ENCODE measurements at places on chromosomes 5 and 9.

DNA sequence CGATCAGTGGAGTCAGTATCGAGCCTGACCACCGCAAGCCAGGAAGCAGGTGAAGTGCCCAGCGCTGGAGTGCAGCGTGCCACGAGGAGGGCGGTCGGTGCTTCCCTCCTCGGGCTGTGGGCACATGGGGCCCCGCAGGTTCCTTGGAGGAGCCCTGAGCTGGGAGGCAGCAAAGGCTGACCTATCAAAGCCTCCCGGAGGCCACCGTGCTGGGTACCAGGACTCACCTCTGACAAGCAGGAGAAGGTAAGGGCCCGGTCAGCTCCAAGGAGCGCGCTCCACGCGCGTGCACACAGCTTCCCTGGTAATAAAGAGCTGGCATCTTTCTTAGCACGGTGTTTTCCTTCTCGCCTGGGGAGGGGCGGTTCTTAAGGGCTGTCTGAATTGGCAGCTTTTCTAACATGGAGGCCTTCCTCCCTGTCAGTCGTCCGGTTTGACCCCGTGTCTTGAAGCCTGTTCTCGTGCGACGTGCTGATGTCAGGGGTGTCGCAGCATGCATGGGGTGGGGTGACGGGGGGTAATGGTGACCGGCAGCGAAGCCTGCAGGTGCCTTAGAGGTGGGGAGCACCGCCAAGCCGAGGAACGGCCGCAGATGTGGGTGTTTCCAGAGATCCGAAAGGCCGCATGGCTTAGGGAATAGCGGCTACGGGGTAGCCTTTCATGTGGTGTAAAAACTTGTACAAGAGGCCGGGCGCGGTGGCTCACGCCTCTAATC is 13.1 kb downstream of the PMPCA start:
- no peak for DNase-seq

DNA sequence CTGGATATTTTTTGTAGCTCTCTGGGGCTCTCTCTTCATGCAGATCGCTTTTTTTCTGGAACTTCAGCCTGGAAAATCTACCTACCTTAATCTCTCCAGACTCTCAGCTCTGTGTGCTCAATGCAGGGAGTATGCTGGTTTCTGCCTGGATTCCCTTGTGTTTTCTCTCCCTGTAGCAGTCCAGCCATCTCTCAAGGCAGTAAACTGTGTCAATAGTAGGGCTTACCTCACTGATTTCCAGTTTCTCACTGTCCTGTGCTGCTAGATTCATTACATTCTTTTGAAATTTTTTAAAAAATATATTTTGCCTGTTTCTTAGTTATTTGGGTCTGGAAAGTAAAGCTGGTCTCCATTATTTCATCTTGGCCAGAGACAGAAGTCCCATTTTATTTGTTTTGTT is 951.4 kb downstream of the NR2F1-AS1 start:
- DNase-seq: no peak

GRCh38 chr5:173886150-173886549 is 2.0 kb upstream of the CPEB4 start:
- no peak for DNase-seq

DNA sequence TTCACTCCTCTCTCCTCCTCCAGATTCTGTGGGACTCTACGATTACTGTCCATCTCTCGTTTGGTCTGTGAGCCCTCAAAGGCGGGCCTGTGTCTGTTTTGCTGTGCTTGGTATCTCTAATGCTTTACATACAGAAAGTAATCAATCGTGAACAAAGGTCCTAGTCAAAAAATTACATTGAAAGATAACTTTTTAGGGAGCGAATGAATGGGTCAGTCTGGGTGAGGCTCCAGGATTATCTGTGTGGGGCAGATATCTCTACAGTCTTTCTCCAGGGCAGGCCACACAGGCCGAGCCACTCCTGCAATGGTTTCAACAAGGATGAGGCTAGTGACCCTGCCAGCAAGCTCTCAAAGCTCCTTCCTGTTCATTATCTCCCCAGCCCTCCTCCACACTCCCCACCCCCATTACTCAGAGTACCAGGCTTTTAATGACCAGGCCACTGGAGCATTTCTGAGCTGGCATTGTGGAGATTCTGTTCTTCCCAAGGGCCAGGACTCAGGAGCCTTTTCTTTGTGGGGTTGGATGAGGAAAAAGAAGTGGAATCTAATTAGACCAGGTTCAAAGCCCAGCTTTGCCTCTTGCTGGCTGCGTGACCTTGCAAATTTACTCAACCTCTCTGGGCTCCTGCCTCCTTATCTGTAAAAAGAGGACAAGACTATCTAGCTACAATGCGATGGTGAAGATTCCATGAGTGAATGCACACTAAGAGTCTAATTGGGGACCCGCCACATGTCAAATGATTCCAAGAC is 10.2 kb downstream of the CORO2A start:
- DNase-seq: no peak

DNA sequence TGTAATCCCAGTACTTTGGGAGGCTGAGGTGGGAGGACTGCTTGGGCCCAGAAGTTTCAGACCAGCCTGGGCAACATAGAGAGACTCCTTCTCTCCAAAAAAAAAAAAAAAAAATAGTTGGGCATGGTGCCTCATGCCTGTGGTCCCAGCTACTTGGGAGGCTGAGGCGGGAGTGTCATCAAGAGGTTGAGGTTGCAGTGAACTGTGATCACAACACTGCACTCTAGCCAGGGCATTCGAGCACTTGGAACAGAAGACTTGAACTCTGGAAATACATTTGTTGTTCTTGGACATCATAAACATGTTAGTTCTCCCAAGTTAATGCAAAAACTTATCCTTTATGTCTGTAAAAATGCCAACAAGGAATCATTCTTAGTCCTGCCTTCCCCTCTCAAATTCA is 29.6 kb downstream of the EHMT1 start:
- peak; percentile 44 for DNase-seq

- no peak for DNase-seq
Observed at GRCh38 chr5:96654209-96654608, 8.0 kb upstream of the CAST start.

DNA sequence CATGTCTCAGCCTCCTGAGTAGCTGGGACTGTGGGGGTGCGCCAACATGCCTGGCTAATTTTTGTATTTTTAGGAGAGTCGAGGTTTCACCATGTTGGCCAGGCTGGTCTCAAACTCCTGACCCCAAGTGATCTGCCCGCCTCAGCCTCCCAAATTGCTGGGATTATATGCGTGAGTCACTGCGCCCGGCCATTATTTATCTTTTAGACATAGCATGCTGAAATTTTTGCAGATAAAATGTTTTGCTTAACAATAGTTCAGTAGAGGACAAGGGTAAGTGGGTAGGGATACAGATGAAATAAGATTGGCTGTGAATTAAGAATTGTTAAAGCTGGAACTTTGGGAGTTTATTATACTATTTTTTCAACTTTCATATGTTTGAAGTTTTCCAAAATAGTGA is 150.8 kb upstream of the GRHPR start:
- DNase-seq: no peak

DNA sequence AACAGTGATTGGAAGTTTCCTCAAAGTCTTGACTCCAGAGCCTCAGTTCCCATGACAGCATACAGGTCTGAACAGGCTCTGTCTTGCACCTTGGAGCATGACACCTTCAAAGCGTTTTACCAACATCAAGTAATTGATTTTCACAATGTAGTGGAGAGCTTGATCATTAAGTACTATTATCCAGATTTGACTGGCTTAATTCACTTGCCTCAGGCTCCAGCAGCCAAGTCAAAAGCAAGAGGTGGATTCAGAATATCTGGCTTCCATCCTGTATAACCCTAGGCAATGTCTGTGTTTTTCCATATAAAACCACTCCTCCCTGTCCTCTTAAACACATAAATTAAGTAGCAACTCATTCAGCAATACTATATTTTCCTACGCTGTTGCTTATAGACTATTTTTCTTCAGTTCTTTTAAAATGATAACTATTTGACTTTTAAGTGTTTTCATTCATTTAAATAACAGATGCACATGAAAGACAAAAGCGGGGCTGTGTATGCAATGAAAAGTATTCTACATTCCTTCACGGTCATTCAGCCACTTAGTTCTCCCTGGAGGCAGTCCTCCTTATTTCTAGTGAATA is 150.8 kb upstream of the RANBP3L start:
- no peak for DNase-seq

DNA sequence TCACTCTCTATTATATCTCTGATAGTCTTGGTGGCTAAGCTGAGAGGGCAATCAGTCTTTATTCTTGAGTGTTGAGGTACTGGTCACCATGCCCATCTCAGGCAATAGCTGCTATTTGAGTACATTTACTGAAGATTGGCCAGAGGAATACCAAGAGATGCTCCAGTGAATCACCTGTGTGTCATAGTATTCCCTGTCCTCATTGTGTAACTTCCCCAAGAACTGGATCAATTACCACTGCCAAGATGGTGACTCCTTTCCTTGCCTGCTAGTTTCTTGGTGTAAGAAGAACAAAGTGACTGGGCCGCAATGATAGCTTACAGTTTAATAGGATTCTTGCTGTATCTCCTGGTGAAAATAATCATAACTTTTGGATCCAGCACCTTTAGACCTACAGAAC is 418.7 kb upstream of the KIF2A start:
- no peak for DNase-seq

- DNase-seq: no peak
Observed at GRCh38 chr9:10268531-10269485, 344.0 kb downstream of the PTPRD start.

DNA sequence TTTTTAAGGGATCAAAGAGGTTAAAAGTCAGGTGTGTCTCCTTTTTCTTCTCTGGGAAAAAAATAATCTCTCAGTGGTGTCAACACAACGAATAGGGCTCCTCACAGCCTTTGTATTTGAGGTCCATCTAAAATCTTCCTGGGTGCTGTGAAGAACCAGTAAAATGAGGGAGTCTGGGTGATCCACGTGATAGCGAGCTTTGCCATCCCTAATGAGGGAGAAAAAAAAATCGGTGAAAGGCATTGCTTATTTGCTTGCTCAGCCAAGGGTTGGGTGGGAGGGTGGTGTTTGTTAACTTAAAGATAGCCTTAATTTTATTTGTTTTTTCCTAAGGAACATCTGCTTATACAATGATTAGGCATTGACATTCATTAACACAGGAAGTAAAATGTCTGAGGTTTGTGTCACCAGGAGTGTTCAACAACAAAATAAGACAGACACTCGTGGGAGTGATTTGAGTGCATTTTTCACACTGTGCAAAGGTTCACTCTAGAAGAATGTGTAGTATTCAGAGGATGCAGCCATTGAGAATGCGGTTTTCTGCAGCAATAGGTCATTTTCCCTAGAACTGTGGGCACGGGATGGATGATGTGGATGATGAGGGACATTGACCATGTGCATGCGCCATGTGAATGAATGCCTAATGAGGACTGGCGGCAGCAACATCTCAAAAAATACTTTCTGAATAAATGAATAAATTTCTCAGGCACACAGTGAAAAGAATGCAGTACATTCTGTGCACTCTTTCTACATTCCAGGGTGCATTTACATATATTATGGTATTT is 369.5 kb downstream of the NTRK2 start:
- no peak for DNase-seq

DNA sequence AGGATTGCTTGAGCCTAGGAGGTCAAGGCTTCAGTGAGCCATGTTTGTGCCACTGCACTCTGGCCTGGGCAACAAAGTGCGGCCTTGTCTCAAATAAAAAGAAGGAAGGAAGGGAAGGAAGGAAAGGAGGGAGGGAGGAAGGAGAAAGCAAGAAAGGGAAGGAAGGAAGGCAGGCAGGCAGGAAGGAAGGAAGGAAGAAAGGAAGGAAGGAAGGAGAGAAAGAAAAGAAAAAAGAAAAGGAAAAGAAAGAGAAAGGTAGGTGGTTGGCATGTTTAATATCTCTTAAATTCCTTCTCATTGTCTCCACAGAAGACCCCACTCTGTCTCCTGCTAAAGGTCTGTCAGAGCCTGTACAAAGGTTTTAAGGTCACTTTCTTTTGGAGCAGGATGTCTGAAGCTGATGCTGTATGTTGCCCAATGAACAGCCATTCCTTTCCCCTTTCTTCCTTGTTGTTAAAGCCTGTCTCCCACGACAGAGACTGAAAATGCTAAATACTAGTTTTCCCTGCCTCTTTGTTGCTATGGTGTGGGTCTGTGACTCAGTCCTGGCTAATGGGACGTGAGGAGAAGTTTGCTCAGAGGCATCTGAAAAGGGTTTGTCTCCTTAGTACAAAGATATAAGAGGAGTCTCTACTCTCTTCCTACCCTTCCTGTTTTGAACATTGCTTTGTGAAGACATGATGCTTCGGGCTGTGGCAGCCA is 213.3 kb downstream of the PCSK1 start:
- DNase-seq: no peak

GRCh38 chr5:93076566-93076965 is 504.5 kb downstream of the NR2F1-AS1 start:
- no peak for DNase-seq

GRCh38 chr9:33778700-33779351 is 16.5 kb upstream of the PRSS3 start:
- no peak for DNase-seq

DNA sequence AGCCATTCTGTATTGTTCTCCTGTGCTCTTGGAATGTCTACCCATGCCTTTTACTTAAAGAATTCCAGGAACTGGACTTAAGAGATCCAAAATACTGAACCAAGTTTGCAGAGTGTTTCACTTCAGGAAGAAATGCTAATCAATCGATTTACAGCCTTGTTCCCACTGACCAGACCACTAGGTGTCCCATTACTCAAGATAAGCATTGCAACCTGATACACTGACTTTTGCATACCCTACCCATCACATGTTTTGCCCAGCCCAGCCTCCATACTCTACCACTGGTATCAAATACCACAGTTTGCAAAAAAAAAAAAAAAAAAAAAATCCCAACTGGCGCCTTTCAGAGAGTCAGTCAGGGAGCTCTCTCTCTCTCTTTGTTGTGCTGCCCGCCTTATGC is 550.8 kb downstream of the CDH9 start:
- no peak for DNase-seq

- DNase-seq: no peak
Observed at GRCh38 chr9:36218011-36218410, 27.3 kb downstream of the CLTA start.

DNA sequence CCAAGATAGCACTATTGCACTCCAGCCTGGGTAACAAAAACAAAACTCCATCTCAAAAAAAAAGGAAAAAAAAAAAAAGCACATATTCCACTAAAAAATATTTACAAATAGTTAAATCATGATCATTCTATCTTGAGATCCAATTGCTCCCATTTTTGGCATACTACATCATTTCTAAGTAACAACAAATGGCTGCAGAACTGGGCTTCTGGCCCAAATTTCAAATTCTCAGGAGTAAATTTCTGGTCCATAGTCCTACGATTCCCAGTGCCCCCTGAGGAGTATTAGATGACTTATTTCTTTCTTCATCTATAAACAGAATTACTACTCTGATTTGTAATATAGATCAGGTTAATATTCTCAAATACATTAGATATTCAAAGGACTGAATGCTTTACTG is 62.1 kb downstream of the CEMIP2 start:
- DNase-seq: peak; percentile 24

GRCh38 chr5:134975078-134975715 is 7.5 kb downstream of the CATSPER3 start:
- DNase-seq: no peak

Data from AG09319 (cell line).